ENCODE measurements at places on chromosomes 4 and X.
A peak's percentile ranks its signal among the peaks of the same experiment; 100 is the strongest.

GRCh38 chr4:3436798-3437581 lies 4.8 kb upstream of the HGFAC start:
- no peak for DNase-seq

- DNase-seq: no peak
These were observed 9.6 kb upstream of the C4orf36 start for GRCh38 chr4:86901864-86902263.

GRCh38 chr4:15706646-15707362 lies 3.9 kb downstream of the BST1 start:
- no peak for DNase-seq

DNA sequence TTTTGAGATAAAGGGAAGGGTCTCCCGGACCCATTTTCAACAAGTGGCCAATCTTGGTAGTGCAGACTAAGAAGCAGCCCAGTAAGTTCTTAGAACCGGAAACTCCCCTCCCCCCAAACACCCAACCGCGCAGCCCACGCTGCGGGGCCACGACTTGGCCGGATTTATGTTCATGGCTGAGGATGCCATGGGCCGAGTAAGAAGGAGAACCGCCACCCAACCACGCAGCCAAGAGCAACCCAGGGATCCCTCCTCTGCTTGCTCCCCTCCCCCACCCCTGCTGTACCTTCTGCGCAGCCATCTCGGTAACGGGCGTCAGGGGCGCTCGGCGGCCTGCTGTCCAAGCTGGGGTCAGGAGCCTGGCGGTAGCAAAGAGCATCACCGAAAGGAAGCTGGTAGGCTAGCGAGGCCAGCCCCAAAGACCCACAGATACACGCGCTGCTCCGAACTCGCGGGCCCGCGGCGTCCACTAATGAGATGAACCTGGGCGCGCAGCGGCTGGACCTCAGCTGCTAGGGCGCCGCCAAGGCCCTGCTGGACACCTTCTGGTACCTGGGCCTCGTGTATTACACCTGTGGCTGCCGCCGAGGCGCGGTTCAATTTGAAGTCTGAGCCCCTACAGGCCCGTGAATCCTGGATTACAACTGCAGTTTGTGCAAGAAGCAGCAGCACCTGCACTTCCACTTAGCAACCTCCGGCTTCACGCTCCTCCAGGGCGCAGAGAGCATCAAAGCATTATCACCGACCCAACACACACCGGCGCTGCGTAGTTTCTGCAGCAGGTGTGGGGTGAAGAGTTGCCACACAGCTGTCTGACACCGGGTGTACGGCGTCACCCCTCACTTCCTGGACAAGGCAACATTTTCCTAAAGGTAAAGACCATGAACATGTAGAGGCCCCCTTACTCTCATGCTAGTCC lies 63.4 kb downstream of the NUDT10 start:
- DNase-seq: peak; percentile 69

DNA sequence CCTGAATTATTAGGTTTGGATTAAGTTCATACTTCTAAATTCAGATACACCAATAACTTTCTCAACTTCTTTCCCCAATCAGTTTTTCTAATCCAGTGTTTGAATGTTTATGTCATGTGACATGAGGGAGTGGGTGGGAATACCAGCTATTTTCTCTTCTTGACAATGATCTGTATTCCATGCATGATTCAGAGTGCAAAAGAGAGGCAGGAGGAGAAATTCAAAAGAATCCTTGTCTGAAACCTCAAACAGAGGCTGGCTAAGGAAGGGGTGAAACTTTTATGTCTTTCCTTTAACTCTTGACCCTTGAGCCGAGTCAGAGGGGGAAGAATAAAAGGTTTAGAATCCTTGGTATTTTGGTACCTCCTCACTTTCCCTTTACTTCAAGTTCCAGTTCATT lies 544.7 kb downstream of the SPRY1 start:
- no peak for DNase-seq

DNA sequence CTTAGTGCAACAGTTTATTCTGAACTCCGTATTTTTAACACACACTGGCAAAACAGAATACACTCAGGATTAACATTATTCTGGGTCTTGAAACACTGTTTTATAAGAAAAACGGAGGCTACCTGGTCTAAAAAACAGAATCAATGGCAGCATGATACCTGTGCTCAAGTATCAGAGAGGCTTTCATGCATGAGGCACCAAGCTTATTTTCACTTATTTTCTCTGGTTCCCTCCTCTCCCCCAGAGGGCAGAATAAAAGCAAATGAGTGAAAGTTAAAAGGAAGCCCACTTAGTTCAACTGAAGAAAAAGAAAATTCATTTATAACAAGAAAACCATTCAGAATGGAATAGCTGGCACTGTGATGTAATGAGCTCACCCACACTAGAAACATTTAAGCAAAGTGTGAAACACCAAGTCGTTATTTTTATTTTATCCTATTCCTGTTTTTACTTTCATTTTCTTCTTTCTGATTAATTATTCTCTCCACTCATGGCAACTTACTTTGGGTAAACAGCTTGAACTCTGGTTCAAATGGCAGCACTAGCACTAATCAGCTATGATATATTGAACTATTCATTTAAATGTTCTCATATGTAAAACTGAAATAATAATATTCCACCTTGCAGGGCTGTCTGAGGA lies 211.8 kb downstream of the PPP3CA start:
- DNase-seq: no peak

DNA sequence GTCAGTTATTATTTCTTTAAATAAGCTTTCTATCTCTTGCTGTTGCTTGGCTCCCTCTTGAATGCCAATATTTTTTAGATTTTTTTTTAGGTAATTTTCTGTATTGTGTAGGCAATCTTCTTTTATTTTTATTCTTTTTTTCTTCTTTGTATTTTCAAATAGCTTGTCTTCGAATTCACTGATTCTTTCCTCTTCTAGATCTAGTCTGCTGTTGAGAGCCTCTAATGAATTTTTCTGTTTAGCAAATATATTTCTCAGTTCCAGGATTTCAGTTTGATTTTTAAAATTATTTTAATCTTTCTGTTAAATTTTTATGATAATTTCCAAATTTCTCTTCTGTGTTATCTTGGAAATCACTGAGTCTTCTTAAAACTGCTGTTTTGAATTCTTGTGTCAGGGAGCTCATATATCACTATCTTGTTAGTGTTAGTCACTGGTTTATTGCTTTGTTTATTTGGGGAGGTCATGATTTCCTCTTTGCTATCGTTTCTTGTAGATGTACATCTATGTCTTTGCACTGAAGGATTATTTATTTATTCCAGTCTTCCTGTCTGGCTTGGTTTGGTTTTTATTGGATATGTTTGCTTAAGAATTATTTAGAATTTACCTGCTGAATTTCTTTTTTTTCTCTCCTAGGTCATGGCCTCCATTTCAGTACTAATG lies 39.9 kb upstream of the GPRIN3 start:
- DNase-seq: no peak

- DNase-seq: no peak
These were observed 9.8 kb upstream of the TIGD2 start for GRCh38 chr4:89101256-89102161.

GRCh38 chrX:19842542-19842941 lies 44.9 kb downstream of the SH3KBP1 start:
- no peak for DNase-seq

GRCh38 chr4:173277340-173277739 lies 56.8 kb downstream of the HMGB2 start:
- no peak for DNase-seq

- DNase-seq: no peak
These were observed 16.0 kb upstream of the LSM6 start for GRCh38 chr4:146159384-146160058.

Data from activated CD8-positive, alpha-beta memory T cell treated with anti-CD3 and anti-CD28 coated beads, Interleukin-2, amount 50 U/mL, for 48 hours (primary cell).